ENCODE measurements at places on chromosomes 12 and 14. TPM values are rescaled to one million over a fixed set of nuclear protein-coding genes. Genes with fewer than 3 reads are reported as not detected.

The FAM222A gene
- total RNA-seq: 2.4 TPM

The KRT77 gene
- not detected for total RNA-seq

The TMTC2 gene
- 6.2 TPM for total RNA-seq

The NABP2 gene
- total RNA-seq: 54.1 TPM

The OR6C74 gene
- total RNA-seq: not detected

The MRPL42 gene
- 64.0 TPM for total RNA-seq

The CHMP4A gene
- 72.9 TPM for total RNA-seq

GRCh38 chr14:50920482-50921230 is 23.6 kb downstream of the PYGL start:
- DNase-seq: no peak

GRCh38 chr12:104490850-104491249 is 34.1 kb downstream of the CHST11 start:
- peak; percentile 71 for DNase-seq

DNA sequence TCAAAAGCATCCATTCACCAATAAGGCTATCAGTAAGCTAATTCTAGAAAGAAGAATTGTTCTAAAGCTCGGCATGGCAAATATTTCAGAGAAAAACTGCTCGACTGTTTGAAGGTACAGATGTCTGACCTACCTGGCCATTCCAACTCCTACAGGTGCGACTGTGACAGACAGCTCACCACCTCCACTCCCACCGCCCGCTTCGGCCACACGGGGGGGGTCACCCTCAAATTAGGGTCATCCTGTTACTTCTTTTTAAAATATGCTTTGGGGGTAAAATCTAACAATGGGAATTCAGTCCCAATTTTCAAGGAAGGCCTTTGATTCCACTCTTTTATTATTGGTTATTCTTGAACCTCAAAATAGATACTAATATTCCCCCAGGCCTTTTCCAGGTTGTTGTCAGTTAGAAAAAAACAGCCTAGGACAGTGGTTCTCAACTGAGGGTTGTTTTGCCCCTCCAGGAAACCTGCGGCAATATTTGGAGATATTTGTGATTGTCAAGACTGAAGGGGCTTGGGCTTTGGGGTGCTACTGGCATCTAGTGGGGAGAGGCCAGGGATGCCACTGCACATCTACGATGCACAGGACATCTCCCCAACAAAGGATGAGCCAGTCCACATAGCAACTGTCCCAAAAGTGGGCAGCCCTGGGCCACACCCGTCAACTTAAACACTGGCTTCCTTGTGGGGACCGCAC is 81.2 kb downstream of the BCL11B start:
- DNase-seq: no peak

GRCh38 chr12:15662983-15663659 is 126.1 kb downstream of the EPS8 start:
- DNase-seq: no peak

- peak; percentile 91 for DNase-seq
Measured at GRCh38 chr12:89856431-89856830, 147.8 kb upstream of the ATP2B1 start.

DNA sequence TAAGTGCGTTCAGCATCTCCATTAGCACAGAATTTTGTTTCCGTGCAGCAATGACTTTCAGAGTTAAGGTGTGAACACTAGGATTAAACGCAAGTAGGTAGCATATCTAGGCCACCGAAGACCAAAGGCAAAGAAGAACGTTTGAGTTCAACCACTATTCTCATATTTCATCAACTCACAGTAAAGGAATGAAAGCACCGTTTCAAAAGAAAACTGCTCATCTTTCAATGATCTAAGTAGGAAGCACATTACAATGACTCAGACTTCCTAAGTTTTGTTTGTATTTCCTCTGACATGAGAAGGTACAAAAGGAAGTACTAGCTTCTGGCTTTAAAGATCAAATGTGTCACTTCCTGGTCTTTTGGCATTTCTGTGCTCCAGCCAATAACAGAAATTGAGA is 57.6 kb downstream of the ACADS start:
- DNase-seq: no peak

DNA sequence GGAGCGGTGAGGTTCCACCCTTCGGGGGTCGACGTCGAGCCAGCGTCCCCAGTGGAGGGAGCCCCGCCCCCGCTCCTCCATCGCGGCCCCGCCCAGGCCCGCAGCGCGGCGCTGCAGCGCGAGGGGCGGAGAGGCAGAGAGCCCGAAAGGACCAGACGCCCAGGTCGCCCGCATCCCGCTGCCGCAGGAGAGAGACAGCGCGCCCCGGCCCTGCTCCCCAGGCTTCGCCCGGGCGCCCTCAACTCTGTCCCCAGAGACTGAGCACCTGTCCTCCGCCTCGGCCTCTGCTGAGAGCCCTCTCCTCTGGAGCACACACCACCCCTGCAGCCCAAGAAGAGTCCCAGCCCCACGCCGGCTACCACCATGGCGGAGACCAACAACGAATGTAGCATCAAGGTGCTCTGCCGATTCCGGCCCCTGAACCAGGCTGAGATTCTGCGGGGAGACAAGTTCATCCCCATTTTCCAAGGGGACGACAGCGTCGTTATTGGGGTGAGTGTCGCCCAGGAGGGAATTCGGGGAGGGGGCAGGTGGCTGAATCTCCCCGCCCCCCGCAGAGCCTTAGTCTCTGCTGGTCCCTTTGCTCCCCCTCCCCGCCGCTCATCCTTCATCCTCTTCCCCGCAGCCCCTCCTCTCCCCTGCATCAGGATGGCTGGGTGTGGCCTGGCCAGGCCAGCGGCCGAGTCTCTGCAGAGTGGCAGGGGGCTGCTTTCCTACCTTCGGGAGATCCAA is at the start of gene KIF5A:
TSS of gene KIF5A (plus strand) at position 136 of the 732 bp plus-strand sequence. CDS start at position 364, 228 bp downstream.
- DNase-seq: peak; percentile 35

- DNase-seq: no peak
Measured at GRCh38 chr14:81594012-81594411, 60.4 kb upstream of the SEL1L start.

- DNase-seq: no peak
Measured at GRCh38 chr12:125271892-125272291, 206.7 kb downstream of the AACS start.
